ENCODE measurements at places on chromosomes 1 and 21. TPM values are rescaled to one million over a fixed set of nuclear protein-coding genes. Genes with fewer than 3 reads are reported as not detected.

FLG2 gene
- not detected for total RNA-seq

COL9A2 gene
- 20.2 TPM for total RNA-seq

LYST gene
- 12.7 TPM for total RNA-seq

CFHR2 gene
- not detected for total RNA-seq

OR2T35 gene
- not detected for total RNA-seq

MROH9 gene
- total RNA-seq: not detected

TMEM52 gene
- total RNA-seq: 0.92 TPM

SIM2 gene
- 16.3 TPM for total RNA-seq

NHLH2 gene
- total RNA-seq: 0.38 TPM

LEFTY1 gene
- not detected for total RNA-seq

CRNN gene
- total RNA-seq: not detected

S100A9 gene
- 35.3 TPM for total RNA-seq

LMOD1 gene
- under 0.01 TPM for total RNA-seq

LAMC2 gene
- total RNA-seq: 1,184 TPM

INKA2 gene
- total RNA-seq: 3.0 TPM

LIN28A gene
- not detected for total RNA-seq

PDE9A gene
- total RNA-seq: 3.9 TPM

SDHC gene
- 47.0 TPM for total RNA-seq

MEX3A gene
- total RNA-seq: 34.5 TPM

MR1 gene
- total RNA-seq: 2.5 TPM

CREG1 gene
- 57.3 TPM for total RNA-seq

Measured in kidney epithelial cell (primary cell).